ENCODE measurements at places on chromosomes 7 and 10. TPM values are rescaled to one million over a fixed set of nuclear protein-coding genes. Genes with fewer than 3 reads are reported as not detected.

Gene FHIP2A
- total RNA-seq: 17.0 TPM

Gene ASAH2B
- total RNA-seq: 7.0 TPM

Gene H2BK1
- total RNA-seq: not detected

Gene OR2A7
- total RNA-seq: 2.7 TPM

Gene ZNF365
- total RNA-seq: 0.42 TPM

Gene NPY4R
- total RNA-seq: not detected

Gene ZFYVE27
- total RNA-seq: 17.0 TPM

Gene TAS2R4
- total RNA-seq: 0.42 TPM

Gene CPXM2
- total RNA-seq: not detected

Gene GBX1
- total RNA-seq: not detected

Gene ASB10
- not detected for total RNA-seq

Gene TMEM196
- total RNA-seq: not detected

Gene HOGA1
- total RNA-seq: not detected

Gene NYAP1
- total RNA-seq: 0.65 TPM

Gene UPK3B
- 3.0 TPM for total RNA-seq

Gene MOGAT3
- not detected for total RNA-seq

Gene FAM3C
- total RNA-seq: 61.4 TPM

Gene ETV1
- total RNA-seq: 2.2 TPM

Gene TUBAL3
- 0.35 TPM for total RNA-seq

Gene RET
- total RNA-seq: 0.37 TPM

Gene LUC7L2
- 50.9 TPM for total RNA-seq

Gene TRIL
- total RNA-seq: 0.37 TPM

Gene GRID2IP
- 0.21 TPM for total RNA-seq

Gene DGKI
- total RNA-seq: 0.70 TPM
